Right atrium auricular region (tissue), 2 donors: ENCODE measurements at places on chromosomes 2 and 18.

GRCh38 chr18:78054801-78055200 is 805.2 kb downstream of the GALR1 start:
- DNase-seq = no peak

DNA sequence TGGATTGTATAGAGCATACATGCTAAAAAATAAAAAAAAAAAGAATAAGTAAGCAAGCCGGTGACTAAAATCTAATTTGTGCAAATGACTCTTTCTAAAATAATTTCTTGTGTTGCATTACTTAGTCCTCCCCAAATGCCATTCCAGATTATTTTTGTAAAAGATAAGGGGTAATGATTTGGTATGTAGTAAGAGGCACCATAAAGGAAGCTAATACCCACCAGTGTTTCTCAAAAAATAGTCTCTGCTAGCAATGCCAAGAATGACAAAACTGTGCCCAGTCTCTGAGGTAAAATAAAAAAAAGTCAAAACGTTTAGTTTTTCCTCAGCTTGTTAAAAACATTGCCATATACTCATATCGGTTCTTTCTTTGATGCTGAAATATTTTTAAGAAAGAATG is 2.7 kb downstream of the METTL5 start:
- no peak for DNase-seq

GRCh38 chr2:65939687-65940086 is 495.2 kb upstream of the MEIS1 start:
- no peak for DNase-seq

DNA sequence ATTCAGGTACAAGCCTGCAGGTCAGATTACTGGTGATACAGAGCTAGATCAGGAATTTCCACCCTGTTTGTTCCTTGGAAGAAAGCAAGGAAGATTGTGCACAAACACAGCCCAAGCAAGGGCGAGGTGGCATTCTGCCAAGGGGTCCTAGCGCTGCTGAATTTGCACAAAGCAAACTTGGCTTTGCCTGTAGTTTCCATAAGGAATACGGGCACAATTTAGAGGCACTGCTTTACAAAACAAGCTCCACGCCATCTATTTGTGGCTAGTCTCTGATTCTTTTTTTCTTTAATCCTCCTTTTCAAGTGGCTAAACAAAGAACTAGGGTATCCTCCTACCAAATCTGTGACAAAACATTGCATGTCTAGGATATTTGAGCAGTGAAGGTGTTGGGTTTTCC is 195.5 kb upstream of the ACVR2A start:
- no peak for DNase-seq

DNA sequence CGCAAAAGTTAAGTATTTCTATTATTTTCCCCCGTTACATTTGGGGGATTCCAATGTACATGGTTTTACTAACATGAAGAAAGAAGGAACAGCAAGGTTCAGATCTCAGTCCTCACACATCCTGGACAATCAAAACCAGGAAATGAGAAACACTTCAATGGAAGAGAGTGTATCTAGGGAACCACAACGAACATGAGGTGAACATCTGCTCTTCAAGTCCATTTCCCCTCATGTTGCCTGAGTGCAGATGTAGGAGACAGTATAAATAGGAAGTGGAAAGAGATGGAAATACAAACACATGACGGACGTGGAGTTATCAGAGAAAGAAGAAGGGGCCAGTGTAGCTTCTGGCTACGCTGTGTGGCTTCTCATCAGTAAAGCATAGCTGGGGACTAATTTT is 52.6 kb downstream of the CHN1 start:
- no peak for DNase-seq

- DNase-seq = peak; percentile 53
Measured at GRCh38 chr2:15649561-15650255, 58.0 kb downstream of the DDX1 start.

DNA sequence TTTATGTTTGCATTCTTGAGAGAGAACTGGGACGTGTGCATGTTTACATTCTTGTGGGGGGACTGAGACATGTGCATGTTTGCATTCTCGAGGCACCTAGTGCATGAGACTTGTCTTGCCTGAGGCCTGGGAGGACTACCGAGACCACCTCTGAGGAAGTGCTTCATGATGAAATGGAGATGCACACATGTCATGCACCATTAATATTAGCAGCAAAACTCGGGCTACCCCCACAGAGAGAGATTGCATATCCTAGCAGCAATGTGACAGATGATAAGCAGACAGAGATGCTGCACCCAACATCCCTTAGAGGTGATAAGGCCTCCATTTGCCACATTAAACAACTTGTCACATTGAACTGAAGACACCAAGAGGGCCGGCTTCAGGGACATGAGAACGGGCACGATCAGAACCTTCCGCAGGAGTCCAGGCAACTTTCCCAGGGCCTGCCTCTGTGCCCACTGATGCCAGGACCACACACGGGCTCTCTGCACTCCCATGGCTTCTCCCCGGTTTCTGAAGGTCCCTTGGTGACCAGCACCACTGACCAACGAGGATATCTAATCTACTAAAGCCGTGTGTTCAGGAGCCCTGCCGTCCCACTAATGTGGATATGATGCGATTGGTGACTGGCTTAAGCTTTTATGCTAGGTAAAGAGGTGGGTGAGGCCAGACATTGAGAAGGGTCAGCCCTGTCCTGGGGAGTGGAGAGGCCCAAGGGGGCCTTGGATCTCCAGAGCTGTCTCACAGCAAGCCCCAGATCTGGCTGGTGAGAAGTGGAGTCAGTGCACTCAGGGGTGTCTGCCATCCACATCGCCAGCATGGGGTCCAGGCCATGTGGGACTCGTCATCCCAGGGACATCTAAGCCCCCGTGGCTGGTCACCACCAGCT is 208.3 kb downstream of the NDUFA10 start:
- no peak for DNase-seq

GRCh38 chr2:64024259-64024949 is 5.2 kb upstream of the VPS54 start:
- DNase-seq = no peak

- DNase-seq = no peak
Measured at GRCh38 chr2:121309323-121309722, 24.3 kb upstream of the TFCP2L1 start.

- DNase-seq = no peak
Measured at GRCh38 chr18:78906066-78906465, 73.6 kb upstream of the SALL3 start.

GRCh38 chr2:64122358-64122757 is 21.9 kb downstream of the PELI1 start:
- no peak for DNase-seq

DNA sequence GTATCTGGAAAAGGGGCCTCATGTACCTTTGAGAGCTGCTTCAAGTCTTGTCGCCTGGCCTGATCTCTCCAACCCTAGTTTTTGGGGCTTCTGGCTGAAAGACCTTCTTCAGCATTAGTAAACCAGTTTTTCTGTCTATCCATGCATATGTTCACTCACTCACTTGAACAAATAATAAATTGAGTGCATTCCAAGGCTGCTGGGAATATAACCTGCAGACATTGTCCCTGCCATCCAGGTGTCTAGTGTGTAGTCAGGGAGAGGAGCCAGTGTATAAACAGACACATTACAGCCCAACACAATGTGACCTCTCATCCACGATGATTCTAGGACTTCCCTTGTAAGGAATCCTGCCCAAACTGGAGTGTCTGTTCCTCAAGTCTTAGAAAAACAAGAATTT is 262.1 kb downstream of the PRKCE start:
- DNase-seq = no peak

GRCh38 chr2:77488141-77488540 is 34.0 kb downstream of the LRRTM4 start:
- DNase-seq = no peak

DNA sequence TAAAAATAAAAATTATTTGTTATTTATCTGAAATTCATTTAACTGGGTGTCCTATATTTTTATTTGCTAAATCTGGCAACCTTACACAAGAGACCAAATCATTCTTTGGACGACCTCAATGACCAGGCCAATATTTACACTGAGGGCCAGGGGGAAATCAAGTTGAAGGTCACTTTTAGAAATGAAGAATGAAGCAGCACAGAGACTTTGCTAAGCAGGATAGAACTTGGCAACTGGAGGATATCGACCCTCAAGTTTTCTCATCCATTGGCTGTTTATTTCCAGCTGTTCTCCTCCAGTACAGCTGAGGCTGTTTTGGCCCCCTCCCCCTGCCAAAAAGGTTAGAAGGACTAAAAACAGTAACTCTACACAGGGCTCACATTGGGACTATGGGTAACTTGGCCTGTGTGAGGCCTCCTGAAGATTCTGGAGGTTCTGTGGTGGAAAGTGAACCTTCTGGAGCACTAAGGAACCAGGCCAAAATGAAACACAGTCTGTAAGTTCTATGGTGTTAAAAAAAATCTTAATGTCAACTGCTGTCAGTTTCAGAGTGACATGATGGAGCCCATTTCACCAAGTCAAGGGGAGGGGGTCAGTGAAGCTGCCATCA is 32.2 kb upstream of the ZFP36L2 start:
- no peak for DNase-seq

- no peak for DNase-seq
Measured at GRCh38 chr18:23612434-23613090, 26.3 kb upstream of the NPC1 start.

- peak; percentile 75 for DNase-seq
Measured at GRCh38 chr2:114543236-114543766, 100.9 kb downstream of the DPP10 start.

- no peak for DNase-seq
Measured at GRCh38 chr2:217790681-217791392, 212.0 kb downstream of the TNS1 start.

DNA sequence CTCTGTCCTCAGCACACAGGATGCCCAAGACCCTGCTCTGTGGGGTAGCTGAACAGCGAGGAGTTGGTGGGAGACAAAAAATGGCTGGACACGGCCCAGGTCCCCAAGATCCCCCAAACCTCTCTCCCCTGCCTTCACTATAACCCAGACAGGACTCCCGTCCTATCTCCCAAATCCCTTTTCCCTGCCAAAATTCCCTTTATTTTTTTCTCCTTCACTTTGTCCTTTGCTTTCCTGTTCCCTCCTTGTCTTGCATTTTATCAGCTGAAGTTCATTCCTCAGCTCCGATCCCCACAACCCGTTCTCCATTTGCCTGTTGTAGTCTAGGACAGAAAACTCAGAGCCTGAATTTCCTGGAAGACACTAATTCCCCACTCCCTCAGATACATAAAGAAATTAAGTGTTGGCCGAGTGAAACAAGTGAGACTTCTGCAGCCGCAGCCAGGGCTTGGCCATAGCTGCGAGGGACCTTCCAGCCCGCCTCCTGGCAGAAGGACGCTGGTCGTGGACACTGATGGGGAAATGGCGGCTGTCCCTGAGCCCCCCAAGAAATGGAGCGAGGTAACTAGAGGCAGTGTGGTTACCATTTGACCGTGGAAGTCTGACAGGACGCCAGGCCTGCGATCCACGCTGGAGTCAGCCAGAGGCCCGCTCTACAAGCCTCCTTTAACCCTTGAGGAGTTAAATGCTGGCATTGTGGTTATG is 173.6 kb downstream of the BCL2 start:
- no peak for DNase-seq

DNA sequence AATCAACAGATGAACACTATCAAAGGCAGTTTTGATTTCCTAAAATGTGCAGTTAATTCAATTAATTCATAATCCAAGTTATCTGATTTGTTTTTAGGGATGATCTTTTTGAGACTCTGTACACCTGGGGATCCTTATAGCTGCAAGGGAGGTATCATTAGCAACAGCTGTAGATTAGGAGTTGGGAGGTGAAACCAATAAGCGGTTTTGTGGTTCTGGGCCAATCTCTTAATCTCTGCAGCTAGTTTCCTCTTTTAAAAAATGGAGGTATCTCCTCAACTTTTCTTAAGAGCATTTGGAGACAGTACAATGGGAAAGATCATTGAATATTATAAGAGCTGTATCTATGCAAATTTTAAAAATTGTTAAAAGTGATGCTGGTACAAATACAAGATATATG is 126.0 kb downstream of the MC4R start:
- DNase-seq = no peak

GRCh38 chr2:69955029-69955428 is 6.4 kb downstream of the ASPRV1 start:
- DNase-seq = no peak

DNA sequence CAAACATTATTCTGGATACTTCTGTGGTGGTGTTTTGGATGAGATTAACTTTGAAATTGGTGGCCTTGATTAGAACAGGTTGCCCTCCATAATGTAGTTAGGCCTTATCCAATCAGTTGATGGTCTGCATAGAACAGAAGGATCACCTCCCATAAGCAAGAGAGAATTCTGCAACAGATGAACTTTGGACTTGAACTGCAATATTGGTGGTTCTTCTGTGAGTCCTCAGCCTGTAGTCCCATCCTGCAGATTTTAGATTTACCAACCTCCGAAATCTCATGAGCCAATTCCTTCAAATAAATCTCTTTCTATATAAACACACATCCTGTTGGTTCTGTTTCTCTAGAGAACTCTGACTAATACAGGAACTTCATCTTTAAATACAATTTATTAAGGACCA is 81.9 kb downstream of the IRS1 start:
- no peak for DNase-seq

DNA sequence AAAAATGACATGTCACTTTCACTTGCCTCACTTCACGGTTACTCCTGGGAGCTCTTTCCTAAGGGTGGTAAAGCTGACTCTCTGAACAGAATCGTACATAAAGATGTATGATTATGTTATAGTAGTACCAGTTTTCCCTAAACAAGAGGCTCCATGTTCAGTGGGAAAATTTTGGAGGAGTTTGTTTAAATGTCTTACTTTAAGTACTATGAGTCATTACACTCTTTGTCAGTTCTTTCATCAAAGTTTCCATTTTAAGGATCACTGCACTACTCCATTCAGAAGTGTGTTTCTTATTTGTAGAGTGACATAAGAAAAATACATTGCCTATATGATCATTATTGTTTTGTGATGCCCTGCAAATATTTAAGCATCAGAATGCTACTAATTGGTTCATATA is 121.1 kb upstream of the FIGN start:
- no peak for DNase-seq

DNA sequence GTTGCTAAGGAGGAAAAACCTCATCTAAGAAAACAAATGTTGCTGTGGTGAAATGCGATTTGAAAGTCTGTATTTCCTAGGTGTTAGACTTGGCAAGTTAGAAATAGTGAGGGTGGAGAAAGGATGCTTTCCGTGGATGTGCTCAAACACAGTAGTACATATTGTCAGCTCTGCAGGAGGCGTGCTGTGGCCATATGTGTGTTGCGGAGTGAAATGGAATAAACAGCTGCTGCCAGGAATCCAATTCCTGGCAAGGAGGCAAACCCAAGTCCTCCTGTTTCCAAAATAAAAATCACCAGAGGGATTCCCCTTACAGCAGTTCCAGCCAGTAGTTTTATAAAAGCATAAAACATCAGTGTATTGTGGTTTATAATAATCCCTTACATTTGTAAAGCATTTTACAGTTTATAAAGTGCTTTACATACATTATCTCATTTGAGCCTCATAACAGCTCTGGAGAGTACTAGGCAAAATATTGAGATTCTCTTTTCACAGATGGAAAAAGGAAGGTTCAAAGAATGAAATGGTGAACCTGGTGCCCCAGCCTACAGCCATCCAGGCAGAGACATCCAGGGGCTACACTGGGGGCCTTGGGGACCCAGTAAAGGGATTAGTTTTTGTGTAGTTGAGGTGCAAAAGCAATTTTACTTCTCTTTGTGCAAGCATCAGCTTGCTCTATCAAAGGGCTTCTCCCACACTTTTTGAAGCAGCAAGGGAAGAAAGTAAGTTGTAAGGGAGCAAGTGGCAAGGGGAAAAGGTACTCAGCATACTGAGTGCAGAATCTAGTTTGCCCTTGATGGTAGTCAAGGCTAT is 206.0 kb downstream of the AGPS start:
- DNase-seq = no peak
